ENCODE measurements at places on chromosomes 2 and 18.

- no peak for DNase-seq
Observed at GRCh38 chr2:33375054-33375453, 101.4 kb upstream of the RASGRP3 start.

- DNase-seq = no peak
Observed at GRCh38 chr2:73004889-73005596, 66.5 kb downstream of the SFXN5 start.

DNA sequence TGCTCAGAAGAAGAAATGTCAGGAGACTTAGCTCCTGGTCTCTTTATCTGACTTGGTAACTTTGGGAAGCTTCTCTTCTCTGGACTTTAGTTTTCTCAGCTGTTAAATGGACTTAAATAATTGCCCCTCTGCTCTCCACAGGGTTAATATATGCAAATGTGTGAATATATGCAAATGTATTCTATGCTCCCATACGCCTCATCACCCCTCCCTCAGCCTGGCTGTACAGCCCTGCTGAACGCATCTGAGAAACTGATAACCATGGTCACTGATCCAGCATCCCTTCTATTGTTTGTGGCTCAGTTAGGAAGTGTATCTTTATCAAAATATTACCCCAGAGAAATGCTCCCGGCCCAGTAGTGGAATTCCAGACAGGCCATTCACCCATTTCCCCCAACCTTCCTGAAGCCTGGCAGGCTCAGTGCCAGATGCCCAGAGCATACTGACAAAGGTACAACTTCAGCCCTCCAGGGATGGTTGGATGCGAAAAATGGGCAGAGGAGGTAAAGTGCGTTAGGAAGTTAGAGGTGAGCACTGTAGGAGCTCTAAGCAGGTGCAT is 103.4 kb downstream of the DYSF start:
- no peak for DNase-seq

DNA sequence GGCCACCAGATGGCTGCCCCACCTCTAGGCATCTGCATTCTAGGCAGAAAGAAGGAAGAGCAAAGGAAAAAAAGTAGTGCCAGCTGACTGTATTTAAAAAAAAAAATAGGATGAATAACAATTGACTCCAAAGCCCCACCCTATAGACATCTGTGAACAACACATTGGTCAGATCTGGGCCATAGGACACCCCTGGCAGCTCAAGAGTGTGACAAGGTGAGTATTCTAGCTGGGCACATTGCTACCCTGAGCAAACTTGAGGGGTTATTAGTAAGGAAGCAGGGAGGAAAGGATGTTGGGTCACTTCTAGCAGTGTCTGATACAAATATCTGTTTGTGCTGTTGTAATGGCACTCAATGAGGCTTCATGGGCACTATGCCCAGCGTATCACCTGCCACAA is 58.6 kb upstream of the NPAS2 start:
- DNase-seq = no peak
